T-helper 17 cell (primary cell): ENCODE measurements at places on chromosomes 12 and 14.

DNA sequence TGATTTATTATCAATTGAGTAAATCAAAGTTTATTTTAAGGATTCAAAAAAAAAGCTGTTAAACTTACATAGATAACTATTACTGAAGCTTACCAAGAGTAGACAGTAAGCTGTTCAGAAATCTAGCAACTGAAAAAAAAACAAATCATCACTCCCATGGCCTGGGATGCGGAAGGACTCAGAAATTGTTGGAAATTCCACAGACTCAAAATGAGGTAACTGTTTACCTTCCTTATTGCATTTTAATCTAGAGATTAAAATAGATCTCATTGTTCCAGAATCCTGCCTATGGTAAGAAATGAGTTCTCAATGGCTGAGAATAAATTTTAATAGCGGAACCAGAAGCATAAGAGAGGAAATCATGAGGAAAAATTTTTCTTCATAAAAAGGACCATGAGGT lies 87.2 kb downstream of the PPM1H start:
- no peak for DNase-seq

GRCh38 chr12:75782069-75782581 lies 249.5 kb downstream of the PHLDA1 start:
- no peak for DNase-seq

- no peak for DNase-seq
Observed at GRCh38 chr14:94555991-94556390, 5.3 kb upstream of the SERPINA4 start.

DNA sequence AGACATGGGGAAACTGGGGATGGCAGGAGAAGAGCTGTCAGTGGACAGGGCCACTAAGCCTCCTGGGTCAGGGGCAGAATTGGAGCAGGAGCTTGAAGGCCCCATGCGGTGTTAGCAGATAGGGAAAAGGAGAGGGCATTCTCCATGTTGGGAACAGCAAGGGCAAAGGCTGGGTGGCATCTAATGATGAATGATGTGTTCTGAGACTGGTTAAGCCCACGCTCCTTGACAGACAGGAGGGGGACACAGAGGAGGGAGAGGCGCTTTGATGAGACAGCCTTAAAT lies 63.0 kb downstream of the CLMN start:
- DNase-seq, result no peak

DNA sequence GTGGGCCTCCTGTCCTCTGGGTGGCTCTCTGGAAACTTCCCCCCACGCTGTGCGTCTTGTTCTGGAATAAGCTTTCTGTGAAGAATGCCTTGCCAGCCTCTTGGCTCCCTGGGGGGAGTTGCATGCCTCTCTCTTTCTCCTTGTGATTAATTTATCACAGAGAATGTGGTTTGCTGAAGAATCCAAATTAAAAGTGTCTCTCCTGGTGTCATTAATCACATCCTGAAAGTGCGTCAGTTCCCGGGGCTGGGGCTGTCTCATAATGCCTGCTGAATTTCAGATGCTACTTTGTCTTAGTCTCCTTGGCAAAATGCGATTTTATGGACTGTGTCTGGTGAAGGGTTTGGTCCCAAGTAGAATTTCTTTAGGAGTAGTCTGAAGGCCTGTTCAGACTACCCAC lies 787.7 kb upstream of the TMEM132C start:
- no peak for DNase-seq

- no peak for DNase-seq
Observed at GRCh38 chr14:56088941-56089340, 29.3 kb upstream of the PELI2 start.

- no peak for DNase-seq
Observed at GRCh38 chr12:115922952-115923564, 354.4 kb downstream of the MED13L start.

DNA sequence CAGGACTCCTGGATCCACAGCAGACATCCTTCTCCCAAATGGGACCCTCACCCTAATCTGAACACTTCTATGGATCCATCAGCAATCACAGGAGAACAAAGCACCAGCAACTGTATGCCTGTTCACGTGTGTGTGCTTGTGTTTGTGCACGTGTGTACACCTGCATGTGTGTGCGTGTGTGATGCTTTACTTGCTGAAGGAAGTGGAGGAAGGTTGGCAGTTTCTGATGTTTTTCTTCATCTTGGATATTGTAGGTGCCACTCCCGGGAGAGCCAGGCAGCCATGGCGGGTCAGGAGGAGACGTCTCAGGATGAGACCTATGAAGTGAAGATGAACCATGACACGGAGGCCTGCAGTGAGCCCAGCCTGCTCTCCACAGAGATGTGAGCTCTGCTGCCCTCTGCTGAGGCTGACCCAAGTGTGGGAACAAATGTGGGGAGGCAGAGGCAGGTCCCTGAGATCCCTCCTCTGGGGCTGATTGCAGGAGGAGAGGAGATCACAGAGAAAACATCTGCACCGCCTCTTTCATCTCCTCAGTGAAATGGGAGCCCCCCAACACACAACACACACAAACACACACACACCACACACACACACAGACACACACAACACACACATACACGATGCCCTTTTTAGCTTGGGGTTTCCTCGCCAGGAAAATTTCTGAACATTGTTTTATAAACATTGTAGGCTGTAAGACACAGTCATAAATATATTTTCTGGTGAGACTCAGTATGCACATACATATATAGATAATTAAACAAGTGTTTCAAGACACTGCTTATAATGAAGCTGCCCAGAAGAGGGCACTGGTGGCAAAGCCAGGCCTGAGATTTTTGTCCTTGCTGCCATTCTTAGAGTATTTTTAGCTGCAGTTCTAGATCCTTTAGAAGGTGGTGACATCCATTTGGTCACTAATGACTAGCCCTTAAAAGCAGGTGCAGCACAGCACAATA lies 112.2 kb upstream of the FKBP4 start:
- DNase-seq, result no peak

DNA sequence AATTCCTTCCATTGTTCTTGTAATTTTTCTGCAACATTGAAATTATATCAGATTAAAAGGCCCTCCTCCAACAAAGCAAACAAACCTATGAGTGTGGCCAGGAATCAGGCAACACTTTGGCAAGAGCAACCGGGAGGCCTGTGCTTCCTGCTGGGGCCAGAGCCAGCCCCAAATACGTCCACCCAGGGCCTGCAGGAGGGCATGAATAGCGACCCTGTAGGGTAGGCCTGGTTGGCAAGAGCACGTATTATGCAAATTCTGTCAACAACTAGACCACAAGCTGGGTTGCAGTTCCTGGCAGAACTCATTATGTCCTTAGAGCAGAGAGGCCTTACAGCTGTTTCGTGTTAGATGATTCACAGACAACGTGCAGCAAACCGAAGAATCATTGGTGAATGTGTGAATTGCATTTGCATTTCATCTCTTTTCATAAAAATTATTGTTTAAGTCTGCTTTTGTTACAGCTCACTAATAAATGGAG lies 26.9 kb upstream of the LGALS3 start:
- no peak for DNase-seq

- no peak for DNase-seq
Observed at GRCh38 chr14:41404126-41404525, 202.6 kb upstream of the LRFN5 start.

- DNase-seq, result no peak
Observed at GRCh38 chr14:82122655-82123054, 589.0 kb upstream of the SEL1L start.

- DNase-seq, result no peak
Observed at GRCh38 chr14:24243336-24243836, 963 bp upstream of the TINF2 start.

DNA sequence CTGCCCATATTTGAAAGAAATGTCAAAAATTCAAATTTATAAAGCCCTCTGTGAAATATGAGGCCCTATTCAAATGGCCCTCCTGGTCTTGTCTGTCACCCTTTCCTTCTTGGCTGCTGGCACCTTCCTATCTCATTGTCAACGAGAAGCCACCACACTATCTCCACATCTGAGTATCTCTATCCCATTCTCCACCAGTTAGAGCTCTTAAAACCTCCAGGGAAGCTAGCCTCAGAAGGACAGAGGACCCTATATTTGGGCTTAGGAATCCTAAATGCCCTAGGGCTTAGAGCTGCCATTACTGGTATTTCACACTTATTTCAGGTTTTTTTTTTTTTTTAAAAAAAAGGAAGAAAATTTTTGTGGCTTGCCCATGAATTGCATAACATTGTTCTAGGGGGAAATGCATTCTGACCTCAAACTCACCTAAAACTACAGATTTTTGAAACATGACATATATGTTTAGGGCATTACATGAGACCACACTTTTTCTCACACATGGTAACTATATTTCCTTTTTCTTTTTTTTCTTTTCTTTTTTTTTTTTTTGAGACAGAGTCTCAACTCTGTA lies 25.0 kb downstream of the SLC25A21 start:
- DNase-seq, result no peak

- DNase-seq, result no peak
Observed at GRCh38 chr14:75886636-75887348, 95.0 kb downstream of the TGFB3 start.

- DNase-seq, result peak; percentile 78
Observed at GRCh38 chr12:132956011-132956788, at the start of gene ZNF605. ZNF605 (minus strand) TSS chr12:132956306; CDS start chr12:132945635, 10,671 bp downstream.

DNA sequence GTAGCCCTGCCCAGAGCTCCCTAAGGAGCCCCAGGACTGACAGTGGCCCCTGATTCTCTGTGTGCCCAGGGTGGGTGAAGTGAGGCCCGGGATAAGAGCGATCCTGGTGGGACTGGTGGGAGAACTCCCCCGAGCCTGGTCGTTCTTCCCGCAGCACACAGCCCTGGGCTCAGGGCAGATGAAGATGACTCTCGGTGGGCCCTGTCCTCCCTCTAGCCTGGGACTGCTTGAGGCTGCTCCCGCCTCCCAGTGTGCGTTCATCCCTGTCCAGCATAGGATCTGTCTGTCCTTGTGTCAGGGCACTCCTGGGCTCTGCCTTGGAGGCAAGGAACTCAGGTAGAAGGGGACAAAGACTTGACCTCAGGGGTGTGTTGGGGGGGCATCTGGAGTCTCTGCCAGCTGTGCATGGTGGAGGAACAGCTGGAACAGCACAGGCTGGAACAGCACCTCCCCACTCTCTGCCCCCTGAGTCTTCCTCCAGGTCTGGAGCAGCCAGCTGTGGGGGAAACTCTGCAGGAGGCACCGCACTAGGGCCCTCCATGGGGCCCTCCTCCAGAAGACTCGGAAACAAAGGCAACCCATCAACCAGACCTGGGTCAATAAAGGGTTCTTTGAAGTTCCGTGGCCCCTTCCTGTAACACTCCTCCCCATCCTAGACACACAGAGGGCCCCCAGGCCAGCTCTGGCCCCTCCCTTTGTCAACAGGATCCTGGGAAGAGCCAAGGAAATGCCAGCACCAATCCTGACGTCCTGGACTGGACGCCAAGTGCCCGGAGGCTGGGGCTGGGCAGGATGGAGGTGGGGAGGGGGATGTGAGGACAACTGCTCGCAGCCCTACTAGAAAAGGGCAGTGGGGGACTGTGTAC lies 15.9 kb downstream of the FAIM2 start:
- no peak for DNase-seq

- DNase-seq, result no peak
Observed at GRCh38 chr14:97106166-97106565, 309.0 kb downstream of the VRK1 start.

DNA sequence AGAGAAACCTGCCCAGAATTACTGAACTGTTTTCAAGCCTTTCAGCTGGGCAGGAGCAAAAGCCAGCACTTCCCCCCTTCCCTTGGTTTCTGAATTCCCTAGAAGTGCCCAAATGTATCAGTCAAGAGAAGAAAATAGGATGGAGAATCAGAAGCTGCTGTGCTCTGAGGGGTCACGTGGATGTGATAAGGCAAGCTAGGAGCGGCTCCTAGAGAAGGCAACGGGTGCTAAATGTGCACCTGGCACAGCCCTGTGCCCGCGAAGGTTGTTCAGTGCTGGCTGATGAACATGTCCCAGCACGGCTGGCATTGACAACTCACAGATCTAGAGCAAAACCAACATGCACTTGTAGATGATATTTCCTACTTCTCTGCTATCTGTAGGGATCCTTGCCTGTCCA lies 8.3 kb downstream of the EMG1 start:
- DNase-seq, result no peak

GRCh38 chr12:50380761-50381325 lies 15.6 kb downstream of the FAM186A start:
- no peak for DNase-seq

DNA sequence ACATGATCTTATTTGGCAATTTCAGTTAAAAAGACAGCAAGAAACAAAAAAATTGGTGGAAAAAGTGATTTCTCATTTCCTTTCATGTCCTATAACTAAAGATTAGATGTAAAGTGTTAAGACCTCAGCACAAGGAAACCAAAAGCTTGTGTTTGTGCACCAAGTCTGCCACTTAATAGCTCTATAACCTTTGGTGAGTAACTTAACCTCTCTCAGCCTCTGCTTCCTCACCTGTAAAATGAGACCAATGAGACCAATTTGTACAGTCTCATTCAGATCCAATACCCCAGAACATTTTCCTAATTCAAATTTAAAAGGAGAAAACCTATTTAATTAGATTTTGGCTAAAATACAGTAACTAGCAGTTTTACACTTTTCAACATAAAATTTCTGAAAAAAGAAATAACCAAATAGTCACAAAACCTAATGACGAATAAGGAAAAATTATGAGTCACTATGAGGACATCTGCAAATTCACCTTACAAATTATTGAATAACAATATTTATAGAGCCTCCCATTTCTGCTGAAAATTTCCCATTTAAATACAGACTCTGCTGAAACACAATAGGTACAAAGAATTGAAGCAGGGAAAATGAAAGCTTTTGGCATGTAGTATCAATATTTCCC lies 71.1 kb downstream of the EPS8 start:
- no peak for DNase-seq

GRCh38 chr14:72612041-72612440 lies 281.9 kb downstream of the DPF3 start:
- DNase-seq, result no peak

- DNase-seq, result no peak
Observed at GRCh38 chr14:29242755-29243754, 476.5 kb downstream of the FOXG1 start.

GRCh38 chr14:61298824-61299223 lies 17.7 kb upstream of the TMEM30B start:
- no peak for DNase-seq

DNA sequence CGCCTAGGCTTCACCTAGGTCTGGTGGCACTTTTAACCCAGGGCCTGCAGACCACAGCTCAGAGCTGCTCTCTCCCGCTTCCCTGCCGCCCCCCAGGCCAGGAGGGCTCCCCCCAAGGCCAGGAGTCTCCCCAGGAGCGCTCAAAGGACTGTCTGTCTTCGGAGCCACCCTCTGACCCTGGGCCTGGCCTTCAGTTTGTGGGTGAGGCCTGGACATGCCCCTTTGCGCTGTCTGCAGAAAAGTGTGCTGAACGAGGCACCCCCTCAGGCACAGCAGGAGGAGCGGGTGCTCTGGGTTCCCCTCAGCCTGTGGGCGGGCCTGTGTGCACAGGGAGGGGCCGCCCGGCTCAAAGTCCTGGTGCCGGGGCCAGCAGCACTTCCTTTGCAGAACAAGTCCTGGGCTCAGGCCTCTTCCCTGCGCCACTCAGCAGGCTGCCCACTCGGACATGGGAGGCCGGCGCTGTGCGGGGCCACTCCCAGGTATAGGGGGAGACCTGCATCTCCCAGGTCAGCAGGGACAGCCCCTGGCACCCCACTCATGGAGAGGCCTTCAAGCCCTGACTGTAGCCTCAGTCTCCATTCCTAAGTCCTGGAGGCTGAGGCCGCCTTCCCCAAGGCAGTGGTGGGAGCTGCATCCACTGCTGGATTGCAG lies 14.3 kb downstream of the DEGS2 start:
- DNase-seq, result no peak
